ENCODE measurements at places on chromosomes 3 and 15.

- no peak for DNase-seq
These were observed 137.7 kb downstream of the PLD1 start for GRCh38 chr3:171672538-171672937.

GRCh38 chr3:58250093-58250707 lies 12.6 kb downstream of the ABHD6 start:
- no peak for DNase-seq

- DNase-seq, result no peak
These were observed 39.4 kb upstream of the ST6GAL1 start for GRCh38 chr3:186890911-186891310.

DNA sequence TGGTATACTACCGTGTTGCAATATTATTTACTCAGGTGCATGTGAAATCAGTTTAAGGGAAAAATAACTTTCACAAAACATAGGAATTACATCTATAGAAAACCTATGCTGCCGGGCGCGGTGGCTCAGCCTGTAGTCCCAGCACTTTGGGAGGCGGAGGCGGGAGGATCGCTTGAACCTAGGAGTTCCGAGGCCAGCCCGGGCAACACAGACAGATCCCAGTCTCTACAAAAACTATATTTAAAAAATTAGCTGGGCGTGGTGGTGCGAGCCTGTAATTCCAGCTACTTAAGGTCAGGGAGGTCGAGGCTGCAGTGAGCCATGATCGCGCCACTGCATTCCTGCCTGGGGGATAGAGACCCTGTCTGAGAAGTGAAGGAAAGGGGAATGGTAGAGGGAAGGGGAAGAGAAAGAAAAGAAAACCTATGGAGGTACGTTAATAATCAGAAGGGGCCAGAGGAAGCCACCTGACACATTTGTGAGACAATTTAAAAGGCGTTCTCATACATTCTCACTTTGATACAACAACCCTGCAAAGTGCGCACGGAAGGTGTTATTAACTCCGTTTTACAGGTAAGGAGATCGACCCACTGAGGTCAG lies 456 bp upstream of the TMEM62 start:
- DNase-seq, result no peak

GRCh38 chr3:103308921-103309320 lies 874.1 kb downstream of the ZPLD1 start:
- no peak for DNase-seq

- DNase-seq, result peak; percentile 23
These were observed 41.1 kb upstream of the SEC61A1 start for GRCh38 chr3:128011140-128011539.

DNA sequence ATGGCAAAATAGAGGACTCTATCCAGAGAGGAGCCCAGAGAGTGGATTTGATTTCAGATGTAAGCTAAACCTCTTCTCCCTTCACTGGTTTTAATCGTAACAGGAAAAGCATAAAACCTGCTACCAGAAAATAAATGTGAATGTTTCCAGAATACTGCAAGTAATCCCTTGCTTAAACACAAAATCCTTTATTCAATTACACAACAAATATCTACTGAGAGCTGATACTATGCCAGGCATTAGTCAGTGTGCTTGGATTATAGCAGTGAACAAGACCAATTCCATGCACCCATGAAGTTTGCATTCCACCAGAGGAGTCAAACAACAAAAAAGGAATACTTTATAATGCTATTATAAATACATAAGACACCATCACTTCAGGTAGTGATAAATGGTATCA lies 15.1 kb downstream of the AVEN start:
- no peak for DNase-seq

DNA sequence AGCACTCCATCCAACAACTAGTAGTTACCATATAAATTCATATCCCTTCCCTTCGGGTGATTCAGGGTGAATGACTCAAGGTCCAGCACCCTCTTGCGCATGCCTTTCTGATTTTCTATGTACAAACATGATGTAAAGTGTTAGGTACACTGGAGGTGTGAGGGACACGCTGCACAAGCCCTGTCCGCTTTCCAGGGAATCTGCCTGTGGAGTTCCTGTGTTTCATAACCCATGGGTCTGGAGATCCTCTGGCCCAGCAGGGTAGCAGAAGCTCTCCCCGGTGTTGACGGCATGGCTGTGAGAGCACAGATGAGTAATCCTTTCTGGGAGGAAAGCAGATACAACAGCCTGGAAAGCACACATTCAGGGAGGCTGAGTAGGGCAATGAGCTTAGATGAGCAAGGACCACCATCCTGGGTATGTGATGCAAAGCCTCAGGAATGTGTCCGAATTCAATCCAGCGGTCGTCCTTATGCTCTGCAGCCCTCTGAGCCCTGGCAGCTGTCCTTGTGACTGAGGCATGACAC lies 142.9 kb upstream of the TP63 start:
- no peak for DNase-seq

DNA sequence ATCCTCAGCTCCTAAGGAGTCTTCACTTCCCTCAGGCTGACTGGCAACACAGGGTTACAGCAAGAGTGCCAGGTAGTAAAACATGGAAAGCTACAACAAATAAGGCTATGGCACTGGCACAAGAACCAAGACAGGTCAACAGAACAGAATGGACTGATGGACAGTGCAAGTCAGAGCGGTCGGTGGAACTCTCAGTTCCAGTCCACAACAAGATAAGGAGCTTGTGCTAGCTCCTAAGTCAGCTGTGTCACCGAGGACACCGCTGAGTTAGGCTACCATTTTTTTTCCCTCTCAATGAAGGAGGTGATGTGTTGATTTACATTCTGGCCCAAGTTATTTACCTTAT lies 55.9 kb upstream of the LIMD1 start:
- DNase-seq, result no peak

GRCh38 chr15:100284191-100284590 lies 57.6 kb downstream of the ADAMTS17 start:
- no peak for DNase-seq
